ENCODE measurements at places on chromosomes 16 and 17.

DNA sequence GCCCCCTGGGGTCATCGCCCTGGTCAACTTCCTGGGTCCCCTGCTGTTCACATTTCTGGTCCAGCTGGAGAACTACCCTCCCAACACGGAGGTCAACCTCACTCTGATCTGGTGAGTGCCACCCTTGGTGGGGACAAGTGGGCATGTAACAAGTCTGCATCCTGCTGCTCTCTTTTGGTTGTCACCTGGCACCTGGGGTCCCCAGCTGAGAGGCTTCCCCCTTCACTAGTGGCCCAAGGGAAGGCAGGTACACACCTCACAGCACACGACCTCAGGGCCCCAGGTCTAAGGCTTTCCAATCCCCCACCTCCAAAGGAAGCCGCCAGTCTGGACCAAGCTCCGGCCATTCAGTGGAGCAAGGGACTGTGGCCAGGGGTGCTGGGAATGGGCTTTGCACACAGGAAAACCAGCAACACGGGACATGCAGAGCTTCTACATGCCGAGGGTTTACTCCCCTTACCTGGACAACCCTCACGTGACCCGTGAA lies 4.4 kb downstream of the TMC8 start:
- DNase-seq: no peak

- no peak for DNase-seq
Measured at GRCh38 chr17:6186998-6187397, 116.8 kb downstream of the WSCD1 start.

GRCh38 chr16:2782583-2783351 lies 4.6 kb downstream of the PRSS33 start:
- no peak for DNase-seq

- no peak for DNase-seq
Measured at GRCh38 chr17:73138541-73139138, 26.2 kb upstream of the SSTR2 start.

DNA sequence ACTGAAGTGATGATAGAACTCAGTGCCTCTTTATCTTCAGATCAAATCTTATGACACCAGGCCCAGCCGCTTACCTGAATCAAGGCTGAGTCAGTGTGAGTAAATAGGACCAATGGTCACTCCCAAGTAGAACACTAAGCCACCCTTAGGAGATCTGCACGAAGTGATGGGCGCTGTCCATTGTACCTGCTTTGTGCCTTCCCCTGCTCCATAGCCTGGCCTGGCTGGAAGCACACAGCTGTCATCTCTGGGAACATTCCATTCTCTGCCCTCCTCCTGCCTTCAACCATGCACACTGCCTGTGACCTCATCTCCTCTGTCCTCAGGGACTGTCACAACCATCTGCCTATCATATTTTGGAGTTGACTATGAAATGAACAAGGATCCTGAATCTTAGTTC lies 279.5 kb upstream of the ASIC2 start:
- DNase-seq: no peak

DNA sequence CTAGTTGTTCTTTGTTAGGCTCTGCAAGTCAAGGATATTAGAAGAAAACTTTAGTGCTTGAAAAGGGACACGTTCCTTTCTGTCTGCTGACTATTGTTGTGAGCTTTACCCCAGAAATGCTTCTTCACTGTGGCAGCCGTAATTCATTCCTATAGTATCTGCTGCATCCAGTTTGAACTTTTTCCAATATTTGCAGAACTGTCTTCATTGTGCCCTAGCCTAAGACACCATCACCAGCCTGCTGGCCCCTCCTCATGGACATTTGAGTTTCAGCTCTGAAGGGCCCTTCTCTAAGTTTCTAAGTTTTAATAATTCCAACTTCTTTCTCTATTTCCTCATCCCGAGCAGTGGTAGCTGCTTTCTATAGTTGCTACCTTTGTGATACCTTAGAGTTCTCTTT lies 91.7 kb downstream of the SLC39A11 start:
- DNase-seq: no peak

- DNase-seq: no peak
Measured at GRCh38 chr17:59666235-59666634, 41.0 kb downstream of the PTRH2 start.

- no peak for DNase-seq
Measured at GRCh38 chr16:85321509-85322271, 209.4 kb upstream of the CIBAR2 start.
